ENCODE measurements at places on chromosomes 3 and 15.
A peak's percentile ranks its signal among the peaks of the same experiment; 100 is the strongest.

DNA sequence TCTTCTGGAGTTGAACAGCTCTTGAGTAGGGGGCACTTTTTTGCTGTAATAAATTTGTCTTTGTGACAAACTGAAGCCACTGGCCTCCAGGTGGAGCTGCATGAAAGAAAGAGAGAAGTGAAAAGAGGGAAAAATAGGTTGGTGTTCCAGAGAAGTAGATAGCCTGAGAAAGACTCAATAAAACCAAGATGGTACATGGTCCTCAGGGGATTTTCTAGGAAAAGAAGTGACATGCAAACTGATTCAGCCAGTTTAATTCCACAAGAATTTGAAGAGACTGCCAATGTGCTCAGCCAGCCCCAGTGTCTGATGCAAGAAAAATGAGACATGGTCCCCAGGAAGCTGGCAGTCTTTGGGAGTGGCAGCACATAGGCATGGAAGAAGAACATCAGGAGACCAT is 152.7 kb downstream of the CD47 start:
- peak; percentile 76 for DNase-seq

DNA sequence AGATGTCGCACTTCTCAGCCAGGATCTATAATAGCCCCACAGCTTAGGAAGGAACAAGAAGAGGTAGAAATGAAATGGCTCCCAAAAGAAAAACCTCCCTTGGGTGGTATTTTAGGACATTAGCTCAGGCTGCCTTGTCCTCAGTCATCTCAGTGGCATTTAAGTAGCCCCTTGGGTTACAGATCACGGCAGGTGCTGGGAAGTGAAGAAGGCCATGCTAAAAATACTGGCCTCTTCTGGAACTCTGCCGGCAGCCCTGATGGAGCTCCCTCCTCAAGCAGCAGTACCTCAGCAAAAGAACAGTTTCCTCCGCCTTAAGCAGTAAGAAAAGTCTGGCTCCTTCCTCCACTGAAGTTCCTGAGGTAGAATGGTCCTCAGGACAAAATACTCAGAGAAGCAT is 7.3 kb upstream of the TPM1 start:
- DNase-seq, result no peak

GRCh38 chr3:33690341-33690740 is 27.7 kb downstream of the CLASP2 start:
- DNase-seq, result no peak

- DNase-seq, result no peak
These were observed 97.3 kb upstream of the C2CD4B start for GRCh38 chr15:62262305-62262941.

GRCh38 chr3:86562090-86562489 is 428.9 kb downstream of the VGLL3 start:
- no peak for DNase-seq

DNA sequence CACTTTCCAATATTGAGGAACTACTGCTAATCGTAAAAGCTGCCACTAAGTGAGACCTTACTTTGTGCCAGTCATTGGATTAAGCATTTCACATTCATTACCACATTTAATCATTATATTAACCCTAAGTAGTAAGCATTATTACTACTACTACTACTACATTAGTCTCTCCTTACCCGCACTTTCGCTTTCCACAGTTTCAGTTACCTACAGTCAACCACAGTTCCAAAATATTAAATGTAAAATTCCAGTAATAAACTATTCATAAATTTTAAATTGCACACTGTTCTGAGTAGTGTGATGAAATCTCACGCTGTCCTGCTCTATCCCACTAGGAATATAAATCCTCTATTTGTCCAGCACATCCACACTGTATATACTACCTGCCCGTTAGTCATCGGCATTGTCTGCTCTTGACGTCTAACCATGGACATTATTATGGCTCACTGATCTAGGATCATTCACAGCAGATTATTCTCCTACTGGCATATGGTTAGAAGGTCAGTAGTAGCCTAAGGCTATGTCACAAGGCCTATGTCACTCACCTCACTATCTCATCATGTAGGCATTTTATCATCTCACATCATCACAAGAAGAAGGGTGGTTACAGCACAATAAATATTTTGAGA is 121.1 kb downstream of the GSK3B start:
- no peak for DNase-seq

All from fibroblast of gingiva (primary cell).